ENCODE measurements at places on chromosomes 5 and 9. TPM values are rescaled to one million over a fixed set of nuclear protein-coding genes. Genes with fewer than 3 reads are reported as not detected.
A peak's percentile ranks its signal among the peaks of the same experiment; 100 is the strongest.

- H3K27me3 ChIP-seq, result no peaks in the 10 kb centered on the region
- no peaks in the 10 kb centered on the region for H3K4me1 ChIP-seq
- no peaks in the 10 kb centered on the region for H3K36me3 ChIP-seq
- no peak overlapping the region for H3K27ac ChIP-seq
- no peak for DNase-seq
Measured at GRCh38 chr5:82959466-82959865, 117.7 kb downstream of the TMEM167A start.

GRCh38 chr5:22678886-22679285 lies 174.3 kb downstream of the CDH12 start:
- DNase-seq, result no peak
- H3K36me3 ChIP-seq, result no peaks in the 10 kb centered on the region
- no peaks in the 10 kb centered on the region for H3K27me3 ChIP-seq
- H3K4me3 ChIP-seq, result no peak overlapping the region
- H3K27ac ChIP-seq, result no peak overlapping the region

GRCh38 chr5:174503461-174504265 lies 220.7 kb upstream of the MSX2 start:
- no peaks in the 10 kb centered on the region for H3K4me1 ChIP-seq
- no peaks in the 10 kb centered on the region for H3K36me3 ChIP-seq
- no peaks in the 10 kb centered on the region for H3K27me3 ChIP-seq
- DNase-seq, result no peak

GRCh38 chr9:134455934-134456755 lies 129.9 kb downstream of the RXRA start:
- H3K4me3 ChIP-seq, result peak overlapping the region; percentile 51
- peak; percentile 95 for DNase-seq
- H3K27ac ChIP-seq, result peak overlapping the region; percentile 84
- peaks cover 40% of the 10 kb centered on the region for H3K4me1 ChIP-seq

- no peaks in the 10 kb centered on the region for H3K27me3 ChIP-seq
- peaks cover 4% of the 10 kb centered on the region for H3K36me3 ChIP-seq
- no peak overlapping the region for H3K27ac ChIP-seq
- no peak for DNase-seq
Measured at GRCh38 chr9:27453860-27454553, 70.1 kb upstream of the IFNK start.

DNA sequence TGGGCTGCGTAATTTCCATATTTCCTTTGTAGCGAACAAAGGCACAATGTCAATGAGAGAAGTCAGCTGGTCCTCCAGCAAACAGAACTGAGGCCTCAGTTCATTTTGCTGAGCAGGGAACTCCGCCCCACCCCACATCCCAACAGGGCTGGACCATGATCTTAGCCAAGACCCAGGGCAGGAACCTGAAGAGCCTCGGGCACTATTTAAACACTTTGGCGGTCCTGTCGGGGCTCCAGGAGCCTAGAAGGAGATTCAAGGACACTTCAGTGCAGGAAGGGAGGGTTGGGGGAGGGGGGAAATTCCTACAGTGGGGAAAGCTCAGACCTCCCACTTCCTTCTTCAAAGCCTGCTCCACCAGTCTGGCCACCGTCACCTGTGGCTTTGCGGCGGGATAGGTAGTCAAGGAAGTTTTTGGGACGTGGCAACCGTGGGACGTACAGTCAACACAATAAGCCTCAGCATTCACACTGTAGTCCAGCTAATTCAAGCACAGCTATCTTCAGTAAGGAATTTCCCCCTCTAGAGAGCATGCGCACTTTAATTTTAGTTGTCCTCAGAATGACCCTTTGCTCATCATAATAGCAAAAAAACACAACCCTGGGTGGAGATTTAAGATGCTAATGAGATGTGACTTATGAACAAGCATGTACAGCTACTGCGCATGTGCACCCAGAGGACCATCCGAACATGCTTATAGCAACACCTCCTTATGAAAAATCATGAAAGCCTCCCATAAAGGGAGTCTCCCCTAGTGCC lies 30.9 kb downstream of the S1PR3 start:
- no peaks in the 10 kb centered on the region for H3K27me3 ChIP-seq
- H3K36me3 ChIP-seq, result no peaks in the 10 kb centered on the region
- peak overlapping the region; percentile 50 for H3K27ac ChIP-seq
- peak; percentile 77 for DNase-seq

- peak overlapping the region; percentile 78 for H3K27ac ChIP-seq
- peak overlapping the region; percentile 75 for H3K4me3 ChIP-seq
- no peaks in the 10 kb centered on the region for H3K27me3 ChIP-seq
- H3K36me3 ChIP-seq, result peaks cover 3% of the 10 kb centered on the region
- DNase-seq, result no peak
- H3K4me1 ChIP-seq, result peaks cover 50% of the 10 kb centered on the region
Measured at GRCh38 chr9:132078699-132079356, 839 bp downstream of the MED27 start.

- H3K27ac ChIP-seq, result no peak overlapping the region
- peaks cover 91% of the 10 kb centered on the region for H3K27me3 ChIP-seq
- no peak overlapping the region for H3K4me3 ChIP-seq
Measured at GRCh38 chr5:1660001-1660400, 136.2 kb upstream of the LPCAT1 start.

DNA sequence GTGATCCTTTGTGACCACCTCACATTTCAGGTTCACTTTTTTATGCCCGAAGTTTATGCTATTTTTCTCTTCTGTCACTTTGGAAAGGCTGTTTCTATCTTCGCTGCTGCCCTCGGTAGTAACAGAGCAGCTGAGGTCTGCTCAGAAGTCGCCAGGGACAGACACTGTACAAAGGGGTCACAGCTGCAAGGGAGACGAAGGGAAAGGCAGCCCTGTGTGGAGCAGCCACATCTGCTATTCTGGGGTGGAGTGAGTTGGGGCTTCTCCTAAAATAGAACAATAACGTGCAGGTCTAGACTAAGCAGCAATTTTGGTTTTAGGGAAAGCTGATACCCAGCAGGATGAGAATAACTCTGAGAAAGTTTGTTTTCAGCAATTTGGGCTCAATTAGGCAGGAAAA lies 72.5 kb downstream of the ACTL7B start:
- H3K36me3 ChIP-seq, result no peaks in the 10 kb centered on the region
- H3K4me1 ChIP-seq, result no peaks in the 10 kb centered on the region
- no peak overlapping the region for H3K4me3 ChIP-seq
- no peak for DNase-seq
- no peak overlapping the region for H3K27ac ChIP-seq

DNA sequence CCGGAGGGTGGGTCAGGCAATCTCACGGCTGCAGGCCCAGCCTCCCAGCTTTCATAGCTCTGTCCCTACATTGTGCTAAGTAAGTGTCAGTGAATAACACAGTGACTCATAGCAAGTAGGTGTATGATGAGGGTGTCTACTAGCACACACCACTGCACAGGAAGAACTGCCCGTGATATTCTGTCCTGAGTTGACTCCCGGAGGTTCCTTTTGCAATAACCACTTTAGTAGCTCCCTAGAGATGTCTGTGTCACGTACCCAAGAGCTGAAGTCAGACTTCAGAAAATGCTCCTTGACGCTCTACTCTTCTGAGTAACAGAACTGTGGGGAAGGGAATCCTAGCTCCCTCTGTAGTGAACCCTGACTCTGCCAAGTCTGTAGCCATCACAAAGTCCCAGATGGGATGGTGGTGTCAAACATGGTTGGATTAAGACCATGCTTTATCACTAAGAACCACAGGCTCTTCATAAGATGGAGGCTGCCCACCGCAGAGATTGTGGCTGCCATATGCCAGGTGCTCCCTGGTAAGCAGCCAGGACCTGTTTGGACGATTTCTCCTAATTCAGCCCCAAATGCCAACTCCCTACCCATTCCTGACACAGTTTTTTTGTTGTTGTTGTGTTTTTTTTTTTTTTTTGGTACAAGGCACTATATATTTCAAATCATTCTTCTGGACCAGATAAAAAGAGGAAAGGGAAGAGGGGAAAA lies 352.6 kb upstream of the PANK3 start:
- DNase-seq, result no peak
- no peaks in the 10 kb centered on the region for H3K36me3 ChIP-seq
- H3K27ac ChIP-seq, result no peak overlapping the region
- H3K4me3 ChIP-seq, result no peak overlapping the region

GRCh38 chr5:83204651-83205050 lies 127.3 kb downstream of the XRCC4 start:
- no peaks in the 10 kb centered on the region for H3K36me3 ChIP-seq
- no peak overlapping the region for H3K4me3 ChIP-seq
- H3K4me1 ChIP-seq, result no peaks in the 10 kb centered on the region
- DNase-seq, result no peak
- H3K27ac ChIP-seq, result no peak overlapping the region

GRCh38 chr9:3746296-3747275 lies 220.8 kb upstream of the RFX3 start:
- H3K27me3 ChIP-seq, result no peaks in the 10 kb centered on the region
- peaks cover 6% of the 10 kb centered on the region for H3K4me1 ChIP-seq

GRCh38 chr9:80147866-80148265 lies 576.1 kb downstream of the TLE4 start:
- H3K36me3 ChIP-seq, result no peaks in the 10 kb centered on the region
- H3K4me3 ChIP-seq, result no peak overlapping the region

DNA sequence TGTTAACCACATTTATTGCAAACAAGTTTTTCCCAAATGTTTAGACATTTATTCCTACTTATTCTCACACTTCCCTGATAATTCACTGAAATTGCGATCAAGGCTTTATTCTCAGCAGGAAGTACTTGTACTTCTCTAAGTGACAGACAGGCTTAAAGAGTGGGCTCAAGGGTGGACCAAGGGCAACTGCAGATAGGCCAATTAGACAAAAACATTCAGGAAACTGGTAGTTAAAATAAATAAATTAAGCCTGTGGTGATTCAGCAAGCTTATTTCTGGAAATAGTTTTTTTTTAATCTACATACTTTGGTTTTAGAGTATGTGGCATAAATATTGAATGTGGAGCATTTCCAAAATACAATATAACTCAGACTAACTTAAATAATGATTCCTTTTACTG lies 136.1 kb downstream of the UGCG start:
- DNase-seq, result no peak
- peaks cover 6% of the 10 kb centered on the region for H3K4me1 ChIP-seq
- no peaks in the 10 kb centered on the region for H3K36me3 ChIP-seq
- no peaks in the 10 kb centered on the region for H3K27me3 ChIP-seq
- no peak overlapping the region for H3K4me3 ChIP-seq
- no peak overlapping the region for H3K27ac ChIP-seq

TAF11L10 gene
- not detected for total RNA-seq

FOXD4L5 gene
- total RNA-seq, result not detected

FOXB2 gene
- total RNA-seq, result not detected

LECT2 gene
- total RNA-seq, result not detected

LCN15 gene
- not detected for total RNA-seq

PCDHGB2 gene
- total RNA-seq, result 3.2 TPM

KCNIP1 gene
- not detected for total RNA-seq

WHRN gene
- 9.1 TPM for total RNA-seq
